ENCODE measurements at places on chromosomes 4 and X.
A peak's percentile ranks its signal among the peaks of the same experiment; 100 is the strongest.

DNA sequence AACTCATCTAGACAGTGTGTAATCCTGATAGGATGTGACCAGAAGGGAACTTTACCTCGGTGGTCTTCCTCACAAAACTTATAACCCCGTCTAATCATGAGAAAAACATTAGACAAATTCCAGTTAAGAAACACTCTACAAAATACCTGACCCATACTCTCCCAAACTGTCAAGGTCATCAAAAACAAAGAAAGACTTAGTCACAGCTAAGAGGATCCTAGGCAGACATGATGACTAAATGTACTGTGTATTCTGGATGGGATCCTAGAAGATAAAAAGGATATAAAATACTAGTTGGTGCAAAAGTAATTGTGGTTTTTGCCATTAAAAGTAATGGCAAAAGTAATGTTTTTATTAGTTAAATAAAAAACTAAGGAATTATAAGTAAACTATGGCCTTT is 81.6 kb downstream of the DTHD1 start:
- DNase-seq: no peak

- no peak for DNase-seq
Observed at GRCh38 chrX:30948626-30949025, 59.6 kb upstream of the TAB3 start.

DNA sequence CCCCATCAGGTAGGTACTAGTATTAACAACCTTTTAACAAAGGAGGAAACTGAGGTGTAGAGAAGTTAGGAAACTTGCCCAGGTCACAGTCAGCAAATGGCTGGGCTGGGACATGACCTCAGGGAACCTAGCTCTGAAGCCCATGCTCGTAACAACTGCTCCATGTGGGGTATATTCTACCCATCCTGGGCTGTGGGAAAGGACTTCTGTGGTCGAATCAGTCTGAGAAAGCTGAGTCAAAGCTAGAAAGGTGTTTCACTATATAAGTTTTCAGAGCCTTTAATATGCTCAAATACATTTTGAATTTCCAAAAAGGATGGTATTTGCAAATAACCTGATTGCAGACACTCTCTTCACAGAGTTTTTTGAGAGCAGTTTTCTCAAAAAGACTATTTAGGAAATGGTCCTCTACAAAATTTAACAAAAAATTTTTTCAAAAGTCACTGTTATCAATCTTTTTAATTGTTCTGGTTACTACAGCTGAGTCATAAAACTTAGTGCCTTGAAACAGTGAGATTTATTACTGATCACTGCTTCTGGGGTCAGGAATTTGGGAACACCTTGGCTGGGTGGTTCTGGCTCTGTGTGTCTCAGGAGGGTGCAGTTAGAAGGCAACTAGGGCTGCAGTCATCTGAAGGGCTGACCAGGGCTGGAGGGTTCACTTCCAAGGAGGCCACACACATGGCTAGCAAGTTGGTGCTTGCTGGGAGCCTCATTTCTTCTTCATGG is 53.6 kb downstream of the NSG1 start:
- no peak for DNase-seq

DNA sequence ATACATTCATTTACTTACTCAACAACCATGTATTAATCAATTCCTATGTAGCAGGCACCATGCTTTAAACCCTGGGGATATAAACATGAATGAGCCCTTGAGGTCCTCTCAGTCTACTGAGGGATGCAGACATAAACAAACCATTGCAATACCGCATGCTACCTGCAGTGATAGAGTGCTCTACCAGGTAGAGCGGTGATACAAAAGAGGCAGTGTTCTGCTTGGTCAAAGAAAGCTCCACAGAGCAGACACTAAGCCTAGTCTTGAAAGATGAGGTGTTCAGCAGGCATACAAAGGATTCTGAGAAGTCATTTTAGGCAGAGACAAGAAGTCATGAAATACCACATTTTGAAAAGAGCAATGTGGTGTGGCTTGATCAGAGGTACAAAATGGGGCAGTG is 26.9 kb upstream of the AMOT start:
- DNase-seq: no peak

GRCh38 chr4:108982402-108983185 is 219.7 kb upstream of the ETNPPL start:
- no peak for DNase-seq

DNA sequence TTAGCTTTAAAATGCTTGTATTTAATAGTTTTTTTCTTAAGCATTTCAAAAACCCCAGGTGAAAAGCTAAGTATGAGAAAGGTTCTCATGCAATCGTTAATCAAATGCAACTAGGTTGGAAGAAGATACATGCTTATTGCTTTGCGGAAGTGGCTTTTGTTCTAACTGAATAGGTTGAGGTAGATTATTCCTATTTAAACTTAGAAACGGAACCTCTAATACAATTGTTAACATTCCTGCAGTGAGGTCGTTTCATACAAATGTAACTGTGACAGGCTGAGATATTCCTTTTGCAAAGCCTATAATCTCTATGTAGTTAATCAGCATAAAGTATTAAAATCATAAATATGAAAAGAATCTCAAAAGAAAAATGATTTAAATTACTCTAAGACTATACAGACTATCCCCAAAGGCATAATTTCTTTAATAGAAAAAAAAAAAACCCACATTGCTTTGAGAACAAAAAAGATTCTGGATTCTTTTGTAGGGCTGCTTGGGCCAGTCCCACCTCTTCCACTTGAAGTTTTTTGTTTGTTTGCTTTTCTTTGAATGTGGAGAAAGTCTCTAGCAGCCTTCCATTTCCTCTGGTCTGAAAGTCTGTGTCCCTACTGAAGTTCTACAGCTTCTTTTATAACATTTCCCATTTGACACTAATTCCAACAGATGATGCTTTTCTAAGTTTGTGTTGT is 25.6 kb upstream of the SORBS2 start:
- DNase-seq: no peak

GRCh38 chr4:25441519-25442117 is 64.6 kb downstream of the ANAPC4 start:
- peak; percentile 72 for DNase-seq

GRCh38 chr4:102007959-102008425 is 217.5 kb downstream of the BANK1 start:
- no peak for DNase-seq

DNA sequence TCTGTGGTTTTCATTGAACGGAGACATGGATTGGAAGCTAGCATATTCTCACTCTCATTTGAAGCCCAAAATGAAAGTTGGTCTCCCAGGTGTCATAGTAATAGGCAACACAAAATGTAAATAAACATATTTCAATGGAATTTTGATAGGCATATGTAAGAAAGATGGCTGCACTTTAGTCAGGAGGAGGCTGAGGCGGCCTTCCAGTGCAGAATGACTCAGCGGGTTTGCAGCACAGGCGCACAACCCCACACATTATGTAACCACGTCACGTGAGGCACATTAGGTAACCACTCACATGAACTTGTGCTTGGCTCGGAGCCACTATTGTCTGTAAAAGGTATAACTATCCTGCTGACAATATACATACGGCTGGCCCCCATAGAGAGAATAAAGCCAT is 381.7 kb downstream of the GPAT3 start:
- DNase-seq: no peak

GRCh38 chr4:41176340-41176739 is 38.0 kb downstream of the APBB2 start:
- DNase-seq: no peak

GRCh38 chrX:63764946-63765345 is 20.1 kb downstream of the ARHGEF9 start:
- DNase-seq: no peak

DNA sequence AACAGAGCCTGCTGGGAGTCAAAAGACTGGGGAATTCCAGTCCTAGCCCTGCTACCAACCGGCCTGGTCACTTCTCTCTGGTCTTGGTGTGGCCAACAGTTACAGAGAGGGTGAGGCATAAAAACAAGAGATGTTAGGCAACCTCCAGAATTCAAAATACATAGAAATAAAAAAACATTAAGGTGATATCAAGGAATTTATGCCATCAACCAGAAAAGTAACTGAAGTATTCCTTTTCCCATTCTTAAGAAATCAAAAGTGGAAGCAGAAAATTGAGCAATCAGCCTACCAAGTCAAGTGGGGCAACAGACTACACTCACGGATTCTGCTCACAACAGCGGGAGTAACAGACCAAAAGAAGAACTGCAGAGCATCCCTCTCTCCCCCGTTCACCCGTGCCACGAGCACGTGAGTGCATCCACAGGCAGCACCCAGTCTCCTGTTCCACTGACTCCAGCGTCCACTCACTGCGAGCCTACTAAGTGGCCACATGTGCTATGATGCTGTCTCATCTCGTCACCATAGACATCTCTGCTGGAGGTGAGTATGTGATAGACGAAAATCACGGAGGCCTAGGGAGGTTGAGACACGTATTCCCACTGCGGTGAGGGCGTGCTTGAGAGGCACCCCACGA is 29.3 kb downstream of the AFAP1 start:
- DNase-seq: no peak

DNA sequence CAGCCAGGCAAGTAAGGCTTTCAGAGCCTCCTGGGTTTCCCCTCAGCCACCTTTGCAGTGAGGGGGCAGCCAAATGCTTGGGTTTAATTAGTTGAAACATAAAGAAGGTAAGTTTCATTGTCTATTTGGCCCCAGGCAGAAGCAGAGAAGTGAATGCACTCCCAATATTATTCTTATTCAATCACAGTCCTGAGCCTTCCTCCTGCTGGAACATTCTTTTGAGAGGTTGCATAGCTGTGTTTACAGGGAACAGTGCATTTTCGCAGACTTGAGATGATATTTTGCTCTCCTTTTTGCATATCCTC is 13.9 kb downstream of the SLC2A9 start:
- DNase-seq: no peak

DNA sequence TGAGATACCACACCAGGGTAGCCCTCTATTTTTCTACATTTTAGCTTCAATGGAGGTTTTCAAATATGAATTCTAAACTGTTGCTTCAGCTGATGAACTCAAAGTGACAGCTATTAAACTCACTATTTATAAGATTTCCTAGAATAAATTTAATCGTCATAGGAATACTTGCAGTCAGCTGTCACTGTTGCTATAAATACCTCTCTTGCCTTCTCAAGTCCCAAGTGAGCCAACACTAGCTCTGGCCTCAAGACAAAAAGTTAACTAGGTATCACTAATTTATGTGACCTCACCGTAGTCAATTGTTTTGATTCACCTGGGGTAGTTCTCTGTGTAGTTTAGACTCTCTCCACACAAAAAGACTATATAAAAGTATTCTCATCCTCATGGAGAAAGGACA is 34.3 kb upstream of the PROM1 start:
- no peak for DNase-seq

- DNase-seq: no peak
Observed at GRCh38 chrX:101764538-101764937, 104.9 kb upstream of the ARMCX2 start.

- no peak for DNase-seq
Observed at GRCh38 chrX:32966821-32967355, 244.5 kb downstream of the DMD start.

DNA sequence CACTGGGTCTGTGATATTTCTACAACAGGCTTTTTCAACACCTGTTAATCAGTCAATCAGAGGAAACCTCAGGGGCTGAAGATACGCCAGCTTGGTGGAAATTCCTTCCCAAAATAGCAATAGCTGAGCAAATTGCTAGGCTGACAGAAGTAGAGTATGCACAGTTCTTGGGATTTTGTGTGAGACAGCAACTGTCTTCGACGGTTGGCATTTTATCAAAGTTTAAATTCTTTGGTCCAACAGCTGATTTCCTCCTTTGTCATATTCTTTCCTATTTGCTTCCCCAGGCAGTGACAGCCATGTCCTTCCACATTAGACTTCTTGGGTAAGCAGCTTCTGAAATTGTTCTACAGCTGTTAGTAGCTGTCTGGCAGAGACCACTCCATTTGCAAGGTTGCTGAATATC is 8.0 kb upstream of the PALLD start:
- DNase-seq: no peak

GRCh38 chr4:85933291-85933640 is 426.6 kb downstream of the MAPK10 start:
- DNase-seq: no peak

- no peak for DNase-seq
Observed at GRCh38 chr4:186203406-186203805, 12.0 kb downstream of the CYP4V2 start.

- no peak for DNase-seq
Observed at GRCh38 chr4:169383724-169384123, 113.0 kb upstream of the SH3RF1 start.

DNA sequence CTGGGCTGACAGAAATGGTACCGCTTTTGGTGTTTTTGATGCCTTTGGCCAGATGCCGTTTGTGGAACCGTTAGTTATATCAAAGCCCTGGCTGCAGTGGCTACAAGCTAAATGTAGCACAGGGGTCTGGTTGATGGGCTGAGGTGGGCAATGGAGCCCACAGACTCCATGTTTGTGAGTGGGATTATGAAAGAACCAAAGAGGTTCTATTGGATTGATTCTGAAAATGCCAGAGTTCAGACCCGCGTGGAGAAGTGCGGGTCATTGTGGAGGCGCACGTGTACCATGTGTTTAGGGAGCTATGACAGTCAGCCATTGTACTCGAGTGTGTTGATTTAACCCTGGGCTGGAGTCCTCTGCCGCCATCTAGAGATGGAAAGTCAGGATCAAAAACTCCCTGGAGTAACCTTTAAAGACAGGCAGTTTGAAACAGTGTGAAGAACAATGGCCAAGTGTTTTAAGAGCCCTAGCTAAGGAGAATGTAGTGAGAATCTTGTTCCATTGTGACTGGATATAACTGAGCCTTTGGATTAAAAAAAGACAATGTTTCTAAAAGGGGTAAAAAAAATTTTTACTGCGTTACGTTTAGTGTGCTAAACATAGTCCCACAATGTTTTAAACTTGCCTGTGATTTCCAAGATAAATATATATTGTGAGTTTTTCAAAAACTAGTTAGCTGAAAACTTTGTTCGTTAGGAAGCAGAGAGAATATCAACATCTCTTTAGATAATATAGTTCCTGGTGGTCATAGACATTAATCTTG is 12.7 kb downstream of the ART3 start:
- peak; percentile 42 for DNase-seq

DNA sequence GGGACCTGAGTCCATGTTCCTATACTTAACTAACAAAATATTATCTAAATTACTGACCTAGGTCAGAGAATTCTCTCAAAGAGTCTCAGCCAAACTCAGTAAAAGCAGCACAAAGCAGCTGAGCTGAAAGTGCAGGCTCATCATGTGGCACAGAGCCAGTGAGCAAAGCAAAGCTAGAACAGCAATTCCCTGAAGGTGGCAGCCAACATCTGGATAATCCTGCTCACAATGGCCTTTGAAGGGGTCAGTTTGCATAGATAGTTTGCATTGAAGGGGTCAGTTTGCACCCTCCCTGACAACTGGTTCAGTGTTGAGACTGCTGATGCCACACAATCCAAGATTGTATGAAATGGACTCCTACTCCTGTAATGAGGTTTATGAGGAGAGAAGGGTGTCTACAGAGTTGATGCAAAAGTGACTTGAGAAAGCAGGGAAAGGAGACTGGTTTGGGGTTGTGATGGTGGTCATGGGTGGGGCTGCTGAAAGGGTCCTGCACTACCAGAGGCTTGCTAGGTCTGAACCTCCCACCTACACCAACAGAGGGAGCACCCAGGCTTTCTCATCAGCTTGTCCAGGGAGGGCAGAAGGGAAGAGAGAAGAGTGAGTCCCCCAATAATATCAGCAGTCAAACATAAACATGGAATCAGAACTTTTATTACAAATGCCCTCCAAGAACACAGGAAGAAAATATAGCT is 39.7 kb downstream of the TRIM61 start:
- DNase-seq: no peak
